Stimulated activated CD4-positive, alpha-beta T cell treated with anti-CD3 and anti-CD28 coated beads, Interleukin-4, amount 100 ng/mL, for 1 hour (primary cell): ENCODE measurements at places on chromosomes 7 and 10.
A peak's percentile ranks its signal among the peaks of the same experiment; 100 is the strongest.

DNA sequence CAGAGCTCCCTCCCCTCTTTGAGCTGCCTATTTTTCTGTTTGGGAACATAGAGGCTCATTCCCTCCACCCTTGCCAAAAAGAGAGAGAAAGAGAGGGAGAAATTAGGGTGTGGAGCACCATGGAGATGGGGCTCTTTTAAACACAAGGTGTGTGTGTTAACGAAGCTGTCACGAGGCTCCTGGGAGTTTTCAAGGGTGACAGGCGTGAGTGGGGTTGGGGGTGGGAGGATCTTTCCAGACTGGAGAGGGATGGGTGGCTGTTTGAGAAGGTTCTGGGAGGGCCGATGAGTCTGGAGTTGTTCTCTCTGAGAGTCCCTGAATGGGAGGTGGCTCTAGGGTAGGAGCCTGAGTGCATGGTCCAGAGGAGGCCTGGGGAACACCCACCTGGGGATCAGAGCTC is 45.0 kb downstream of the PALD1 start:
- no peak for DNase-seq

GRCh38 chr7:13257661-13258060 is 570.2 kb downstream of the ARL4A start:
- no peak for DNase-seq

GRCh38 chr10:127935071-127935561 is 28.2 kb downstream of the PTPRE start:
- DNase-seq: no peak

GRCh38 chr7:23234569-23235296 is 11.8 kb upstream of the GPNMB start:
- no peak for DNase-seq

DNA sequence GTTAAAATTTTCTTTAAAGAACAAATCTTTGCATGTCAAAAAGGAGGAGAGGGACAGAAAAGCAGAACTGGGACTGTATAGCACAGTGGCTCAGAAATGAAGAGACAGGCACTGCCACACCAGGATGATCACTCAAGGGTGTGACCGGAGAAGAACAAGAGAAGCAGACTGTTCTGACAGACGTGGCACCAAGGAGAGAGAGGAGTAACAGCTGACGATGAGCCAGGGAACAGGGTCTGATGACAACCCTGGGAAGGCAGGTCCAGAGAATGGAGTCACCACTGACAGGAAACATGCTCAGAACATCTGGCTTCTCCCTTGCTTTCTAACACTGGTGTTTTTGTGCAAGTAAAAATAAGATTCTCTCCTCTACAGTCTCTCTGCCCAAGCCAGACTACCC is 14.6 kb upstream of the VAX1 start:
- DNase-seq: no peak

GRCh38 chr10:108112218-108112617 is 947.7 kb upstream of the SORCS1 start:
- no peak for DNase-seq

DNA sequence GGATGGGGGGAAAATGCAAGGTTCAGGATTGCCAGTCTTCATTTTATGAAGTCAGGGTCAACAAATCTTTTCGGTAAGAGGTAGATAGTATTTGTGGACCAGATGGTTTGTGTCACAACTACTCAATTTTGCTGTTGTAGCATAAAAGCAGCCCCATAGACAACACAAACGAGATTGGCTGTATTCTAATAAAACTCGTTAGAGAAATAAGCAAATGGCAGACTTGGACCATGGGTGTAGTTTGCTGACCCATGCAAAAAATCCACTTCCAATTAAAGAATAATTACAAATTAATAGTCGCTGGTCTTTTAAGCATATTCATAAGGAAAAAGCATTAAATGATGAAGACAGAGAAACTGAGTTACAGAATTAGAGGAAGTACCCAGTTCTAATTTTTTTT is 247.1 kb downstream of the CRPPA start:
- no peak for DNase-seq

DNA sequence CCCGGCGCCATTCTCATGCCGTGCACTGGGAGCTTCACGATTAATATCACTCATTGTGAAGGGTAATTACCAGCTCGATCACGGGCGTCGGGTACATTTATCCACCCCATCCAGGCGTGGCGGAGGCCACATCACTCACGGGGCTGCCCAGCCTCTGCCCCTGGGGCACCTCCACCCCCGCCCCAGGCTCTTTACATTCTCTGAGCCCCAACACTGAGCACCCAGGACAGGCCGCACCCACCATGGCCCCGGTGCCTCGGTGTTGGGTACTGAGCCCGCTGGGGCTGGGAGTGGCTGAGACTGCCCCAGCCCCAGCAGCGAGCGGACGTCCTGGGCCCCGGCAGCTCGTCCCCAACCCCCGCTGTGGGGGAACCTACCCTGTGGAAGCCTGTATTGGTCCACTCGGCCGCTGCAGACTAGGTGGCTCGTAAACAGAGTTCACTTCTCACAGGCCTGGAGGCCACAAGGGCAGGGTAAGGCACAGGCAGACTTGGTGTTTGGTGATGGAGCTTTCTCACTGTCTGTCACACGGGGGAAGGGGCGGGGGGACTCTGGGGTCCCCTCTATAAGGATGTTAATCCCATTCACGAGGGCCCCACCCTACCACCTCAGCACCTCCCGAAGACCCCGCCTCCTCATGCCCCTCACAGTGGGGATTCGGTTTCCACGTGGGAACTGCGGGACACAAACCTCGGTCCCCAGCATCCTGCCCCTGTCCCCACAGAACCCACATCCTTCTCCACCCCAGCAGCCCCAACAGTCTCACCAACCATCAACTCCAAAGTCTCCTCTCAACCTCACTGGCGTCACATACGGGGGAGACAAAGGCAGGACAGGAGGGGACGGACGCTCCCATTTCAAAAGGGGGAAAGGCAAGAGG is 184.1 kb downstream of the ELFN1 start:
- DNase-seq: peak; percentile 1
